ENCODE measurements at places on chromosomes 3 and 15. TPM values are rescaled to one million over a fixed set of nuclear protein-coding genes. Genes with fewer than 3 reads are reported as not detected.

- no peak for DNase-seq
Measured at GRCh38 chr3:78580681-78581080, 1187.1 kb downstream of the ROBO1 start.

DNA sequence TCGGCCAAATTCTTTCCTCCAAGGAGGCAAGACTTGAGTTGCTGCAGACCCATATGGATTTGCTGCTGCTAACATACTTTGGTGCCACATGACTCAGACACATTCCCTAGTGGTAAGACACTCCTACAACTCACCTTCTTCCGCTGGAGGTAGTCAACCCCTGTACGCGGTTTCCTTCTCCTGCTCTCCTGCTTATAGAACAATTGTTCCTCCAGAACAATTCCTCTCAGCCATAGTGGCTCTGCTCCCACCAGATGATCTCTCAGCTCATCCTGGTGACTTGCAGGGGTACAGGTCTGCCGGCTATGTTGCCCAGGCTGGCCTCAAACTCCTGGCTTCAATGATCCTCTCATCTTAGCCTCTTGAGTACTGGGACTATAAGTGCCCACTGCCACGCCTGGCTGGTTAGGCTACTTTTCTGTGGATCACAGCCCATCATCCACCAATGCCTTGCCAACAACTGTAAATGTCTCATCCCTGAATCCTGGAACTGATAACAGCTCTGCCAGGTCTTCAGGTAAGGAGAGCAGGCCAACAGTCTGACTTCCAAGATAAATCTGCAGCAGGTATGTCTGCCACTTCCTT lies 2.4 kb upstream of the CXCR6 start:
- DNase-seq = no peak

DNA sequence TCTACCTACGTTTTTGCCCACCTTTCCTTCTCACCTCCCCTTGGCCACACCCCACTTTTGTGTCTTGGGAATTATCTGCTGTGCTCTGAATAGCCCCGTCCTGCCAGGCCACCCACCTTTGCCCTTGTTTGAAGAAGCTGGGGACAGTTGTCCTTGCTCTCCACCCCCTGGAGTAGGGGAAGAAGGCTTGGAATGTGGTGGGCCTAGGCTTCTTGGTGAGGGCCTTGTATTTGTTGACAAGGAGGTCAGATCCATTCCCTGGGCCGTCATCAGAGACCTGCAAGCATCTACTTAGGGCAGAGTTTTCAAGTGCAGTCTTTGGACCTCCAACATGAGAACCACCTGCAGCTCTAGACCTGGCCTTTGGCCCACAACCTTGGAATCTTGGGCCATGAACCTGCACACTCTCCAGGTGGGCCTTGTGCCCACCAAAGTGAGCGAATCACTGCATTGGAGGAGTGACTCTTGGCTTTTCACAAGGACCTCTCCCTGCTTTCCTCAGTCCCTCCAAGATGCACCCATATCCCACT lies 160.6 kb downstream of the APBA2 start:
- no peak for DNase-seq

- no peak for DNase-seq
Measured at GRCh38 chr3:14430053-14430452, 27.6 kb downstream of the SLC6A6 start.

DNA sequence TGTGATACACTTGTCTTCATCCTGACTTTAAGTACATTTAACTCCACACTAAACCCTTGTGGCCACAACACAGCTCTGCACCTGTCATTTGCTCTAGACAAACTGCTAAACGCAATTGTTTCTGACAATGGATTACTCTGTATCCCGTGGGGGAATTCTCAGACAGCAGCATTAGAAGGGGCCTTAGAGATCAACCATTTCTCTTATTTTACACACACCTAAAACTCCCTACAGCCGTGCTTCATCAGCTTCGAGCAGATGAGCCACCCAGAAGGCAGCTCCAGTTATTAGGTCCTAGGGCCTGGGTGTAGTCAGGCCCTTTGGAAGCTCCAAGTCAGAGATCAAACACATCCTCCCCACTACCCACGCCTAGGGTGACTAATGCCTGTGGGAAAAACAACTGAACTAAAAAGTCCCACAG lies 1.3 kb upstream of the IL12A start:
- peak; percentile 35 for DNase-seq

- DNase-seq = peak; percentile 56
Measured at GRCh38 chr3:196216681-196217211, 412 bp downstream of the SLC51A start.

DNA sequence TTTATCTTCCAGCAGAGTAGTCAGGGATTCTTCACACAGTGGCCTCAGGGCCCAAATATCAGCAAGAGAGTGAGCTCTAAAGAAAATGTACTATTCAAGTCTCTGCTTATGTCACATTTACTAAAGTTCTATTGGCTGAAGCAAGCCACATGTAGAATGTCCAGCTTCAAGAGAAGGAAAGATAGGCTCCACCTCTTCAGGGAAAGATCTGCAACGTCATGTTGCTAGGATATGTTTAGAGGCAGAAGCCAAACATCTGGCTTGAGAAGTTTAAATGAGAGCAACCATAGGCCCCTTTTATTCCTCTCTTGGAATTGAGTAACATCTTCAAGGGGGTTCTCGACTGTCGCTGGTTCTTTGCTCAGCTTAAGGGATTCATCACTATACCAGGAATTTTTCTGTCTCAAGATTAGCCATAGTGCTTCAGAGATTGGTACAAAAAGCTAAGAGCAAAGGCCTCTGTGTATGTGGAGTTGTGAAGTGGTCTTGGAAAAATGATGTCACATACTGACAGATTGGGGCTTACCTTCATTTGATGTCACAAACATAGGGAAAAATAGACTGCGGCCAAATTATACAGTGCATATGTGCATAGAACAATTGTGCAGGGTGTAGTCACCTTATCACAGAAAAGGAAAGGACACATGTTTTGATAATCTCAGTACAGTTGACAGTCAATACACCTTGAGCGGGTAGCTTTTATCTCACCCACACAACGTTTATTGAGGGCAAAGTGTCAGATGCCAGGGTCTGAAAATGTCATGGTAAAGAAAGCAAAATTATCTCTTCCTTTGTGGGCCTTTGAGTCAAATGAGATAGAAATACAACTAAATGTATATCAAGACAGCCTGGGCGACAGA lies 11.3 kb upstream of the THRB start:
- no peak for DNase-seq

GRCh38 chr3:188296761-188297612 lies 143.0 kb downstream of the LPP start:
- DNase-seq = no peak

DNA sequence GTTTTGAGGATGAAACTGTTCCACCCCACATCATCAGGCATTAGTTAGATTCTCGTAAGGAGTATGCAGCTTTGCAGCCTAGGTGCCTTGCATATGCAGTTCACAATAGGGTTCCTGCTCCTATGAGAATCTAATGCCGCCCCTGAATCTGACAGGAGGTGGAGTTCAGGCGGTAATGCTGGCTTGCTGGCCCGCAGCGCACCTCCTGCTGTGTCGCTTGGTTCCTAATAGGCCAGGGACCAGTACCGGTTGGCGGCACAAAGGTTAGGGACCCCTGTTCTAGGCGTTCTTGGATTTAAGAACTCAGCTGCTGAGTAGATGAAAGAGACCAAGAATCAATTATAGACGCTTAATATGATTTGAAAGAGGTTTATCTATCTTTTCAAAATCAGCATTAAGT lies 595.4 kb downstream of the CADM2 start:
- DNase-seq = peak; percentile 72

DNA sequence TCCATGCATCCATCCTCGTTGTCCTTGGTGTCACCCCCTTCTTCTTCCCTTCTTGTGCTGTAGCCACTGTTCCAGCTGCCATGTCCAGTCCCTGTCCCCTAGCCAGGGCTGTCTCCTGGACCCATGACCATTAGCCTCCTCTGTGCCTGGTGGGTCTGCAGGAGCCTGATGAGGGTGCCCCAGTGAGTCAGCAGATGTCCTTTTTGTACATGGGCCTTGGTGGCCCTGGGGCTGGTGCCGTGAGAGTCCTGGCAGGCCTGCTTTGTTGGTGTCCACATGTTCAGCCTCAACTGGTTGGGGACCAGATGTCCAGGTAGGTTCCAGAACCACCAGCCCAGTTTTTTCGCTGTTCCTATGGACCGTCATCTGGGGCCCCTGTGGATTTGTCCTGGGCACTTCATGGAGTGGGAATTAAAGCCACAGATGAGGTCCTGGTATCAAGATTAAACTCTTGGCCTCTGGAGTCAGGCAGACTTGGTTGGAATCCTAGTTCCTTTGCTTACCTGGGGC lies 66.1 kb downstream of the FBLN2 start:
- no peak for DNase-seq

DNA sequence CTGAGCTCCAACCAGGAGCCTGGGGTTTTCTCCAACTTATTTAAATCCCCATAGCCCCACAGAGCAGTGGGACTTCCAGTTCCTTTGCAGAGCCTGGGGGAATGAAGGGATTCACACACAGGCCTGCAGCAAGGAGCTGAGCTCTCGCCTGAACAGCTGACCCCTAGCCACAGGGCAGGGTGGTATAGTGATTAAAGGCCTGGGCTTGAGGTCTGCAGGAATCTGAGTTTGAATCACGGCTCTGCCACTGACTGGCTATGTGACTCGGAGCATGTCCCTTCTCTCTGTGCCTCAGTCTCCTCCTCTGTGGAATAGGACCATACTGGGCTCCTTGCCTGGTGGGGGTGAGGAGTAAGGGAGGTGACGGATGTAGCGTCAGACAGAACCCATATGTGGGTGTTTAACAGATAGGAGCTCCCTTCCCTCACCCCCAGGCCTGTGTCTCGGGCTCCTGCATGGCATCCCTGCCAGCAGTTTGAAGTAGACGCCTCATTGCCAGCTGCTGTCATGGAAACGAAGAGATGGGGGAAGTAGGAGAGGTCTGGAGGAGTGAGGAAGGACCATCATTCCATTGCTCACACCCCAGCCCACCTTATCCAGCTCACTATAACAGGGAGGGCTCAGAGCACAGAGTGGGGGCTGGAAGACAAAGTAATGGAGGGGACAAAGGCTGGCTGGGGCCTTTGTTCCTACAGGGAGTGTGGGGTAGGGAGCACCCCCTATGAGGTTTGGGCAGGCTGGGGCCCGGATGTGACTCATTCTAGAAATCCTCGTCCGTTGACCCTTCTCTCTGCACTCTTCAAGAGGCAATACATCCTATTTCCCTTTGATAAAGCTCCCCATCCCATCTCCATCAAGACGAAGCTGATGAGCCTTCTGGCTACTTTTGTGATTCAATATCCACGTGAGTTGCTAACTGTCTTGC lies 14.8 kb downstream of the HRH1 start:
- DNase-seq = no peak

GRCh38 chr3:194355379-194355778 lies 4.3 kb upstream of the CPN2 start:
- DNase-seq = no peak

DNA sequence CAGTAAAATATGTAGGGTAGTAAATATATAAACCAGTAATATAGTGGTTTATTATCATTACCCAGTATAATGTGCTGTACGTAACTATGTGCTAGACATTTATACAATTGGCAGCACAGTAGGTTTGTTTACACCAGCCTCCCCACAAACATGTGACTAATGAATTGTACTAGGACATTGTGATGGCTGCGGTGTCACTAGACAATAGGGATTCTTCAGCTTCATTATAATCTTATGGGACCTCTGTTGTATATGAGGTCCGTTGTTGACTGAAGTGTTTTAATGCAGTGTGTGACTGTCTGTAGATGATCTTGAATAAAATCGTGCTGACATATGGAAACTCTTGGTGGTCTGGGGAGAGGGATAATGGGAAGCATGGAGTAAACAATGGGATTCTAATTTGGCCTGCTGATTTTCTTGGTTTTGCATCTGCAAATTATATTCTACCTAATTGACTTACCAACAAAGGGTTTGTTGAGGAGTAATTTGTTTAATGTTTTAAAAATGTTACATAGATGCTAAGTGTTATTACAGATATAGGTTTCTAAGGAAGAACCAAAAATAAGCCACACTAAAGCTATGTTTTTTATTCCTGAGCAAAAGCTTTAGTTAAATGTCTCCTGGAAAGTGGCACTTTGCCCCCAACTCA lies 496.5 kb upstream of the TBL1XR1 start:
- no peak for DNase-seq

DNA sequence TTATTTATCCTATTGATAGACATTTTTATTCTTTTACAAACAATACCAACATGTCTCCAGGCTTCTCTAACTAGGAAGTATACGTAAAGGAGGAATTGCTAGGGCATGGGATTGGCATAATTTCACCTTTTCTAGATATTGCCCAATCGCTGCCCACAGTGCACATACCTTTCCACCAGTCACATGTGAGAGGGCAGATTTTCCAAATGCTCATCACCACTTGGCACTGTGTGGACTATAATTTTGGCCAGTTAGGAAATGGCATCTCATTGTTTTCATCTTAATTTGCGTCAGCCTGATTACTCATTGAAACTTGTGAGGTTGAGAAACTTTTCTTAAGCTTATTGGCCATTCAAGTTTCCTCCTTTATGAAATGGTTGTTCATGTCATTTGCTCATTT lies 57.4 kb upstream of the POLR2M start:
- no peak for DNase-seq

- no peak for DNase-seq
Measured at GRCh38 chr3:177041021-177041729, 156.1 kb downstream of the TBL1XR1 start.

DNA sequence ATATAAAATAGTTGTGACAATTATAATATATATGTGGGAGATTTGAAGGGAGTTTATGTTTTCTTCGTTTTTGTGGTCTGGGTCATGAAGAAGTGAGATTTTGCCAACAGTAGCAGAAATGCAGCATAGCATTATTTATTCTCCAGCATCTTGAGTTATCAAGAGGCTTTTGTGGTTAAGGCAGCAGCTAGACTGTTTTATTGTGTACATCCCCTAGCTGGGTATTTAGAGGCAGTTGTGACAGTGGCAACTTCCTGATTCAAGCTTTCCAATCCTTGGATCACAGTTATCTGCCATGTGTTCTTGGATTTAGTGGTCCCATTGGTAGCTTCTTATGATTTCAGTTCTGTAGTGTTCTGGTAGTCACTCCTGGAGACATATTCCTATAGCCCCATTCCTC lies 29.0 kb downstream of the ARIH1 start:
- DNase-seq = no peak

DNA sequence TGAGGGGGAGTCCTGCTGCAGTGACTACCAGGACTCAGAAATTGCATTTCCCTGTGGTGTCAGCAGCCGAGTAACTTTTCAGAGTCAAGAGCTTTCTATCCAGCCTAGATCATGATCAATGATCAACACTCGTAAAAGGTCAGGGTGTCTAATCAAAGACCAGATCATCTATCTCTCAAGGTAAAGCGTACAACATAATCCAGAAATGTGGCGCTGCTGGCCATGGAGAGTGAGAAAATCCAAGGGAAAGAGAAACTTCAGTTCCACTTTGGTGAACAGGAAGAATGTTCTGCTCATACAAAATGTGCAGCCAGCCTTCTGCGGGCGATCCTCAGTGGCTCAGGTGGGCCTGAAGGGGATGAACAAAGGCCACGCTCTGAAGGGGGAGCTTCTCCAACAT lies 1005.8 kb upstream of the NR2F2 start:
- DNase-seq = no peak

PIF1 gene
- 106 TPM for polyA plus RNA-seq

CNOT10 gene
- 27.2 TPM for polyA plus RNA-seq

IL17RB gene
- 6.9 TPM for polyA plus RNA-seq

TRIM42 gene
- not detected for polyA plus RNA-seq

CEP19 gene
- polyA plus RNA-seq = 1.8 TPM
